ENCODE measurements at places on chromosomes 2 and 18.

DNA sequence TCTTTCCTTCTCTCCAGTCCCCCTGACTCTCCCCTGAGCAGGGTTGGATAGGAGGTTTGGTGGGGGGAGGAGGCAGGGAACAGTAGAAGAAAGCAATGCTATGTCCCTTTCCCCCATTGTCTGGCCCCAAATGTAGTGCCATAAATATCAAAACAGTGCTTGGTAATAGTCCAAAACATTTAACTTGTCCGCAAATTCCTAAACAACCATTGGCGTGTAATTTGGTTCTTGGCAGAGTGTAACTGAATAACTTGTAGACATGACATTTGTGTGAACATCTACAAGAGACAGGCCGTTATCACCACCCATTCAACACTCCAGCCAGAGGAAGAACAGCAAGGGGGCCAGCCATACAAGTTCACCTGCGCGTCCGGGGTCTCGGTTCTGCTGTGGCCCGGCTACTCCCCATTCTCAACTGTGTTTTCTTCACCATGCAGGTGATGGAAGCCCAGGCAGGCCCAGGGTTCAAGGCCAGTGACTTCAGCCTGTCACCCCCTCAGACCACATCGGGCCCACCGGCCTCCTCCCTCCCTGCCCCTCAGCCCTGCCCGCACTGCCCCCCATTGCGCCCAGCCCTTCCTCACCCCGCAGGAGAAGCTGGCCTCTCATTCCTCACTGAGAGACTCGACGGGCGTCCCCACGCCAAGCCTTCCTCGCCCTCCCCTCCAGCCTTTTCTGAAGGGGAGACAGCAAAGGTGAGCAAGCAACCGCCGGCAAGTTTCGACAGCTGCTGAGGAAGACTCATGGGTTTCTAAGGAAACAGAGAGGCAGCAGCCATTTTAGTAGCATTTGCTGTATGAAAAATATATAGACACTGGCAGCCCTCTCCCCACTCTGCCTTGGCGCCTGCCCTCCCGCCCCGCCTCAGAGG, 699 bp upstream of the RAPGEF4 start:
- peak; percentile 25 for DNase-seq

DNA sequence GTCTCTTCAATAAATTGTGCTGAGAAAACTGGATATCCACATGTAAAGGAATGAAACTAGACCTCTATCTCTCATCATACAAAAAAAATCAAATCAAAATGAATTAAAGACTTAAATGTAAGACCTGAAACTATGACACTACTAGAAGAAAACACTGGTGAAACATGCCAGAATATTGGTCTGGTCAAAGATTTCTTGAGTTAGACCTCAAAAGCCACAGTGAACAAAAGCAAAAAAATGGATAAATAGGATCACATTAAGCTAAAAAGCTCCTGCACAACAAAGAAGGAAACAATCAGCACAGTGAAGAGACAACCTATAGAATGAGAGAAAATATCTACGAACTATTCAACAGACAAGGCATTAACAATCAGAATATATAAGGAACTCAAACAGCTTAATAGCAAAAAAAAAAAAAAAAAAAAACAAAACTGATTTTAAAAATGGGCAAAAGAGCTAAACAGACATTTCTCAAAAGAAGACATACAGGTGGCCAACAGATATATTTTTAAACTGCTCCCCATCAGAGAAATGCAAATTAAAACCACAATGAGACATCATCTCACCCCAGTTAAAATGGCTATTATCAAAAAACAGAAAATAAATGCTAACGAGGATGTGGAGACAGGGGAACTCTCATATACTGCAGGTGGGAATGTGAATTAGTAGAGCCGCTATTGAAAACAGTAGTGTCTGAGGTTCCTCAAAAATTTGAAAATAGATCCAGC, 66.3 kb downstream of the NCKAP1 start:
- DNase-seq = no peak

DNA sequence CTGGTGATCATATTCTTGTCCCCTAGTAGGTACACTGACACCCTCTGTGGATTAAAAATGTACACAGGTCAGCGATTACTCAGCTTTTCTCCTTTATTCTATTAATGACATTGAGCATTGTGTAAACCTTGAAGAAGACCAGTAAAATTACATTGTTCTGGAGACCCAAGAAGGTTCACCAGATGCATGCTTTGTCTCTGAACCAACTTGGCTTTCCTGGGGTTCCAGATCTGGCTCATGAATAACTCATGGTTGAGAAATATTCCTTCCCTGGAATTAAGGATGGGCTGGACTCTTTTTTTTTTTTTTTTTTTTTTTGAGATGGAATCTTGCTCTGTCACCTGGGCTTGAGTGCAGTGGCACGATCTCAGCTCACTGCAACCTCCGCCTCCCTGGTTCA, 11.9 kb downstream of the LBH start:
- DNase-seq = no peak

DNA sequence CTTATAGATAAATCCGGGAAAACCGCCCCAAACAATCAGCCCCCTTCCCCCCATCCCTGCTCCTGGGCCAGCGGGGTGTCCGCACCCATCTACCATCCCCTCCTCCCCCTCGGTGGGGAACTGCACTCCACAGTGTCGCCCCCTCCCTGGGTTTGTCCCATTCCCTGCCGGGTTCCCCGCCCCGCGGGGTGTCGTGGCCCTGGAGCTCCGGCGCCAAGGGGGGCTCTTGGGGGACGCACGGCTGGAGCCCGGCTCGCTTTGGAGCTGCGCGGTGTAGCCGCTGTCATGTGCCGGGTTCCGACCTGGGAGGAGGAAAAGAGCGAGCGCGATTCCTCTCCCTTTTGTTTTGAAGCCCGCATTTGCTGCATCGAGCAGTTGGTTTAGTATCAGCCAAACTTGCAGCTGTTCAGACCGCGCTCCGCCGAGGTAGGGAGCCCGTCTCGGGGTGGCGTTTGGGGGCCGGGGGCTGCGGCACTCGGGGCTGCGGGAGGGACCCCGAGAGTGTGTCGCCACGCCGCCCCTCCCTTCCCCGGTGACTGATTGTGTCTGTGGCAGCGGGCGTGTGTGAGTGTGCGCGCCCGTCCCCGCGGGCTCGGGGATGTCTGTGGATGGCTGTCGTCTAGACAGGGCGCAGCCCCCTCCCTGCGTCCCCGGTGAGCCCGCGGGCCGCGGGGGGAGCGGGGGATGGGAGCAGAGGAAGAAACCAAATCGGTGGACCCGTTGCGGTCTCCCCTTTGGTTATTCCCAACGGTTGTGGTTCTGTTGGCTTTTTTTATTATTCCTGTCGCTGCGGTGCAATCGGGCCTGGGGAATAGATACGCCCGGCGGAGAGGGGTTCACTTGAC, 797 bp downstream of the CTIF start:
- peak; percentile 63 for DNase-seq

GRCh38 chr18:62957885-62958472, 242.6 kb downstream of the PHLPP1 start:
- peak; percentile 32 for DNase-seq

DNA sequence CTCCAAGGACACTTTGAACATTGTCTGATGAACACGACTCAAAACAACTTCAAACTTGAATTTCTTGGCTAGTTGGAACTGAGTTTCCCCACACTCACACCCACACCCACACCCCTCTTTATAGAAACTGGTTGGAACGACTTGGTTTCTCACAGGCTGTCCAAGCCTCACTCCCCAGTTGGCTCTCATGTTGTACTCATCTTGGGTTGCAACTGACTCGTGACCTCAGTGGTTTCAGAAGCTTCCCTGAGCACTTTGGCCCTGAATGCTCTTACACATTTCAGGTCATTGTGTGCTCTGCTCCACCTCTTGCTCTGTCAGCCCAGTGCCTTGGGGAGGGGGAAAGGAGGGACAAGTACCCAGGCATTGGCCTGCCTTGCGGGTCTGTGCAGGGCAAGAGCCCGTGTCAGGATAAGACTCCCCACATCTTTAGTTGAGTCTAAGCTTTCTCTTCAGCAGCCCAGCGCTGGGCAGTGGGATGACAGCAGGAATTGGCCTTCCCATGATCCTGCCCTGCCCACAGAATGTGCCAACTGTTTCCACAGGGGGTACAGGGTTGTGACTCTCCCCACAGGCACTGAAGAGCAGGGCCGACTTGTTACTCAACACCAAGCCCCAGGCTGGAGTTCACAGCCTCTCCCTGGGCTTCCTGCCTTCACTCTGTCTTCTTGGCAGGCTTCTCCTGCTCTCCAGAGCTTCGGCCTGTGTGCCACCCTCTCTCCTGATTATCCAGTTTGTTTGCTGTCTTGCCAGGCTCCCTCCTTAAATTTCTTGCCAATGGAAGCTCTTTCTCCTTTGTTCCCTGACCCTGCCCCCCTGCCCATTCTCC, 104.6 kb downstream of the RTN4 start:
- peak; percentile 31 for DNase-seq

- peak; percentile 36 for DNase-seq
These were observed 48.5 kb upstream of the PROKR1 start for GRCh38 chr2:68594674-68595492.

GRCh38 chr2:160859096-160859495, 301.1 kb upstream of the TANK start:
- DNase-seq = no peak

DNA sequence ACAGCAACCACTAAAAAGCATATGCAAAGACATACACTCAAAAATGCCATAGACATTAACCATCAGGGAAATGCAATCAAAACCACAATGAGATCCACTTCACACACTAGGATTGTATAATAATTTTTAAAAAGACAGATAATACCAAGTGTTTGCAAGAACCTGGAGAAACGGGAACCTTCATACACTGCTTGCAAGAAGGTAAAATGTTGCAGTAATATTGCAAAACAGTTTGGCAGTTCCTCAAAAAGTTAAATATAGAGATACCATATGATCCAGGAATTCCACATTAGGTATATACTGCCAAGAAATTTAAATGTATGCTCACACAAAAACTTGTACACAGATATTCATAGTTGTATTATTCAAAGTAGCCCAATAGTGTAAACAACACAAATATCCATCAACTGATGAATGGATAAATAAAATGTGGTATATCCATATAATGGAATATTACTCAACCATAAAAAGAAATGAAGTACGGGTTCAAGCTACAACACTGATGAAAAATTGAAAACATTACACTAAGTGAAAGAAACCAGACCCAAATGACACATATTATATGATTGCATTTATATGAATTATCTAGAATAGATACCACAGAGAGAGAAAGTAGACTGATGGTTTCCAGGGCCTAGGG, 14.7 kb upstream of the CHMP3 start:
- DNase-seq = no peak

GRCh38 chr2:166917415-166917814, 29.1 kb downstream of the XIRP2 start:
- DNase-seq = no peak

GRCh38 chr2:59237311-59237710, 996.2 kb upstream of the FANCL start:
- DNase-seq = peak; percentile 2

DNA sequence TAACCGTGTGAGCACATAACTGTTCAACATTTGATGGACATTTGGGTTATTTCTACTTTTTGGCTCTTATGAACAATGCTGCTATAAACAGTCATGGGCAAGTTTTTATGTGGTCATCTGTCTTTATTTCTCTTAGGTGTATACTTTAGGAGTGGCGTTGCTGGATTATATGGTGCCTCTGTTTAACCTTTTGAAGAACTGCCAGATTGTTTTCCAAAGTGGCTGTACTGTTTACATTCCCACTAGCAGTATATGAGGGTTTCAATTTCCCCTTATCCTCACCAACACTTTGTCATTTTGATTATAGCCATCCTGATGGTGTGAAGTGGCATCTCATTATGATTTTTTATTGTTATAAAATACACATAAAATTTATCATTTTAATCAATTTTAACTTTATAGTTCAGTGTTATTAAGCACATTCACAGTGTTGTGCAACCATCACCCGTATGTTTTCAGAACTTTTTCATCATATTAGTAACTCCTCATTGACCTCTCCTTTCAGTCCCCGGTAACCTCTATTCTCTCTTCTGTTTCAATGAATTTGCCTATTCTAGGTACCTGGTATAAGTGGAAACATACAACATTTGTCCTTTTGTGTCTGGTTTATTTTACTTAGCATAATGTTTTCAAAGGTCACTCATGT, 55.4 kb downstream of the EML4 start:
- DNase-seq = no peak

- no peak for DNase-seq
These were observed 132.7 kb downstream of the HDAC4 start for GRCh38 chr2:239268082-239268481.

GRCh38 chr2:88303865-88304264, 133.7 kb downstream of the THNSL2 start:
- no peak for DNase-seq

- DNase-seq = no peak
These were observed 205.9 kb downstream of the SNTG2 start for GRCh38 chr2:1156531-1156930.

DNA sequence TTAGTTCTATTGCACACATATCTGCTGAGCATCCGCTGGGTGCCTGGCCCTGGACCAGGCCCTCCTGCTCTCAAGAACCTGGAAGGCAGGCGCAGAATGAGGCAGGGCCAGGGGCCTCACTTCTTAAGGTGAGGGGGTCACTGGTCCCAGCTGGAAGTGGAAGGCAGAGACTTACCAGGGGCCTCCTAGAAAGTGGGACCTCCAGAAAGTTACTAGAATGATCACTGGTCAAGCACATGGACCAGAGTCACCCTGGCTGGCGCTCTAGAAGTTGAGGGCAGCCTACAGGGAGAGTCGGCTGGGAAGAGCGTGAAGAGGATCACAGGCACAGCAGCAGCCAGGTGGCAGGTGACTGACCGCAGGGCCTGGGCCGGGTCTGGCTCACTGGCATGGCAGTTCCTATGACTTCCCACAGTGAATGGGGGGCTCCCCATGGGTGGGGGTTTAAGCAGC, 26.1 kb upstream of the MAL start:
- no peak for DNase-seq

DNA sequence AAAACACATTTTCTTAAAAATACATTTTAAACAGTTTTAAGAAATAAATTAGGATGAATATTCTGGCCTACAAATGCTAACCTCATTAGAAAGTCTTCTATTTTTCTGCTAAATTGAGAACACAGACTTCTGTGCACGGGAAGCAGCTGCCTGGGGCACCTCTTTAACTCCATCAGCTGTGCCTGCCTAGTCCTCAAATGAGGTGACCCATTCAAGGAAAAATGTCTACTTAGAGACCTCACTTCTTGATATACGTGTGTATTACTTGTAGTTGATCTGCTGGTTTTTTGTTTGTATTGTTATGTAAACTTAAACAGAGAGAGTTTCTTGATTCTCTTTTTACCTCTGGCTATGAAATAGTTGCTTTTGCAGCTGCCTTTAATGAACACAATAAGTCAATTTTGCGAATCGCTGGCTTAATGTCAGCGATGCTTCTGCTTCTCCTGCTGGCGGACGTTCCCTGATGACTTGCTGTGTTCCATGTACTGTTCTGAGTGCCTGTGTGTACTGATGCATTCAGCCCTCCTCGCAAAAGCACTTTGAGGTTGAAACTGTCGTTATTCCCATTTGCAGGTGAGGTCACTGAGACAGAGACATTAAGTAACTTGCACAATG, 88.7 kb upstream of the TXNDC2 start:
- no peak for DNase-seq

- DNase-seq = no peak
These were observed 8.2 kb upstream of the PGAP1 start for GRCh38 chr2:196934672-196935071.

- no peak for DNase-seq
These were observed 30.9 kb upstream of the OSBPL6 start for GRCh38 chr2:178163395-178163794.

All from fibroblast of skin of right biceps (primary cell).